ENCODE measurements at places on chromosomes 5 and 9.

GRCh38 chr9:131590907-131591844 lies 45.9 kb downstream of the PRRT1B start:
- peak; percentile 48 for DNase-seq

DNA sequence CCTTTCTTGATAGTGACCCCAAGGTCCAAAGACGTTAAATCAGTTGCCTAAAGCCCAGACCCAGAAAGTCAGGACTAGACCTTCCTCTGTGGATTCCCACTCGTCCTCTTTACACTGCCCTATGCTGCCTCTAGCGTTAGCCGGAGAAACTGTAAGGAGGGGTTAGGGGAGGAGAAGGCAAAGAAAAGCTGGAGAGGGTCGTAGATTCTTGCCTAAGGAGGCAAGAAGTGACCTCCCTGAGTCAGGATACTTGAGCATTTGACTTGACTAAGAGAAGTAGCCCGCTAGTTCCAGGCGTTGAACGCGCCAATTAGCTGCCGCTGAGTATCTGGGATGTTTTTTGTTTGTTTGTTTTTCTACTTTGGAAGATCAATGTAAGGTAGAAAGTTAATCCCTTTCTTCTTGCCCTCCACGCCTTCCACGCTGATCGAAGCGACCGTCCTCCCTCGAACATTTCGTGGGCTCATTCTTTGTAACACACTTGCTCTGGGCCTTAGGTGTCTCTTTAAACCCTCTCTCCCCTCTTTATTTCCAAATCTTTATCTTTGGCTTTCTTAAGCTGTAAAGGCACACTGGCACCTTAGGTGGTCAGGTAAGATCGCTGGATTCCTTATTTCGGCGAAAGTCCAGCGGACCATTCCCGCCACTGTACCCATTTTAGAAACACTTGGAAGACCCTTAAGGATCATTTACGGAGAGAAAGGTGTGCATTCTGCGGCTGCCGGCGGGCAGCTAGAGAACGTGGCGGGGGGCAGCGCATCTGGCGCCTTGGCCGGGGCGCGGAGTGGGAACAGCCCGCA lies 5.1 kb upstream of the RGMB start:
- no peak for DNase-seq

DNA sequence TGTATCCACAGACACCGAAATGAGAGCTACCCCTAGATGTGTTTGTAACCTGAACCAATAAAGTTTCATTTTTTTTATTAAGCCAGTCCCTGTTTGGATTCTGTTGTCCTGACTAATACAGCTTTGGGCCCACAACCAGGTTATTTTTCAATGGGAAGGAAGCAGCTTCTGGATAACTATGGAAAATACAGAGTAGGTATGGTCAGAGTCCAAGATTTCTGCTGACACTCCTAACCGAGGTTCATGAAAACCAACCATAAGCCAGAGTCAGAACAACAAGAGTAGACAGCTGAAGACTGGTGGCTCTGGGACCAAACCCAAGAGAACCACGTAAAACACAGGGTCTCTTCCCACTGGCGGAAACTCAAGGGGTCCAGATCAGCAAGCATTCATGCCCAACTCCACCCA lies 10.8 kb downstream of the KLF9 start:
- DNase-seq: no peak

DNA sequence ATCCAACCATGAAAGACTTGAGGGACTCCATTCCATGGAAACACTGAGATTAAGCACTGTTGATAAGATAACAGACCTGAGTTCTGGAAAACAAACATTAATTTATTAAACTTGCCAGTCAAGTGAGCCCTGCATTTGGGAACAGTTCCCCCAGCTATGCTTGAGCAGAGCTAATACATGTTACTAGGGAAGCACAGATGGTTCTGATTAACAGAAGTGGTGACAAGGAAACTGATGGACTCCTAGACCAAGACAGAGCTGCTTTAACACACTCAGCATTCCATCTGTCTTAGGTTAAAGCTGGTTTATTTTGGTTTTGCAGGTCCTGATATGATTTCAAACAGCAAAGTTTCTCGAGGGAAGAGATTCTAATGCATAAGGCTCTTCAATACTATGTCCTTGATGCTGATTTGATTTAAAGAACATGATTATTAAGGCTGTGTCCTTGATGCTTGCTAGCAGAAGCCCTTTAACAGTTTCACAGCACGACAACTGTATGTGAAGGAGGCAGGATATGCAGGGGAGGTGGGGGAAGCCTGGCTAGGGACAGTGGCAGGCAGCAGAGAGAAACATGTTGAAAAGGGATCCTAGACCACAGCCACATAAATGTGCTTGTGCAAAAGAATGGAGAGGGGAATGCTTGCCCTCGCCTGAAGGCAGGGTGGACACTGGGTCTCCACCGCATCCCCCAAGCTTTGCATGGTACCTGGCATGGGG lies 66.2 kb downstream of the ACTBL2 start:
- peak; percentile 91 for DNase-seq

- no peak for DNase-seq
Measured at GRCh38 chr9:128552744-128553440, 505 bp downstream of the SPTAN1 start.

GRCh38 chr5:124708086-124708485 lies 38.4 kb downstream of the ZNF608 start:
- no peak for DNase-seq

GRCh38 chr5:2525351-2525750 lies 226.1 kb downstream of the IRX2 start:
- DNase-seq: no peak

GRCh38 chr5:147887026-147887627 lies 8.6 kb downstream of the SCGB3A2 start:
- DNase-seq: no peak

DNA sequence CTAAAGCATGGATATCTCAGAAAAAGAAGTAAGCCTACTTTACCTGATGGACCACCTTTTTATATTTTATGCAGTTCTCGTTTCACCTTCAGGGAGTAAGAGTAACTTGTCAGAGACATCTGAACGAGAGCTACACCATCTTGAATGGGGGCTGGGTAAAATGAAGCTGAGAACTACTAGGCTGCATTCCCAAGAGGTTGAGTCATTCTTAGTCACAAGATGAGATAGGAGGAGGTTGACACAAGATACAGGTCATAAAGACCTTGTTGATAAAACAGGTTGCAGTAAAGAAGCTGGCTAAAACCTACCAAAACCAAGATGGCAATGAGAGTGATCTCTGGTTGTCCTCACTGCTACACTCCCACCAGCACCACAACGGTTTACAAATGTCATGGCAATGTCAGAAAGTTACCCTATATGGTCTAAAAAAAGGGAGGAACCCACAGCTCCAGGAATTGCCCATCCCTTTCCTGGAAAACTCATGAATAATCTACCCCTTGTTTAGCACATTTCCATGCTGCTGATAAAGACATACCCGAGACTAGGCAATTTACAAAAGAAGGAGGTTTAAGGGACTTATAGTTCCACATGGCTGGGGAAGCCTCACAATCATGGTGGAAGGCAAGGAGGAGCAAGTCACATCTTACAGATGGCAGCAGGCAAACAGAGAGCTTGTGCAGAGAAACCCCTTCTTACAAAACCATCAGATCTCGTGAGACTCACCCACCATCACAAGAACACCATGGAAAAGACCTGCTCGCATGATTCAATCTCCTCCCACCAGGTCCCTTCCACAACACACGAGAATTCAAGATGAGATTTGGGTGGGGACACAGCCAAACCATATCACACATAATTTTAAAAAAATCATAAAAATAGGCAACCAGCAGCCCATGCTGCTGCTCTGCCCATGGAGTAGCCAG lies 62.5 kb downstream of the GIN1 start:
- no peak for DNase-seq

DNA sequence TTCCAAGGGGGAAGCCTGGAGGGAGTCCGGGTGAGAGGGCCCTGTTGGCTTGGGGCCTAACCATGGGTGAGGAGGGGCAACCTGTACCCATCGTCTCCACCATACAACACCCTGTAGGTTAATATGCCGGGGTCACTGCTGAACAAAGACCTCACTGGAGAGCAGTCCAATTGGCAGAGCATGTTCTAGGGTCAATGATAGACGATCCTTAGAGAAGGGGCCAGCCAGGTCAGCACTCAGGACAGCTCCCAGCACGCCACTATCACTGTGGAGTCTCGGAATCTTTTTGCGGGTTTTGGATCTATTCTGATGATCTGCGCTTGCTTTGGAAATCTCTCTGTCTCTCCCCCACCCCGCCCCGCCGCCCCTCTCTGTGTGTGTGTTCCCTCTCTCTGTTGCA lies 218.4 kb upstream of the MVB12B start:
- no peak for DNase-seq

DNA sequence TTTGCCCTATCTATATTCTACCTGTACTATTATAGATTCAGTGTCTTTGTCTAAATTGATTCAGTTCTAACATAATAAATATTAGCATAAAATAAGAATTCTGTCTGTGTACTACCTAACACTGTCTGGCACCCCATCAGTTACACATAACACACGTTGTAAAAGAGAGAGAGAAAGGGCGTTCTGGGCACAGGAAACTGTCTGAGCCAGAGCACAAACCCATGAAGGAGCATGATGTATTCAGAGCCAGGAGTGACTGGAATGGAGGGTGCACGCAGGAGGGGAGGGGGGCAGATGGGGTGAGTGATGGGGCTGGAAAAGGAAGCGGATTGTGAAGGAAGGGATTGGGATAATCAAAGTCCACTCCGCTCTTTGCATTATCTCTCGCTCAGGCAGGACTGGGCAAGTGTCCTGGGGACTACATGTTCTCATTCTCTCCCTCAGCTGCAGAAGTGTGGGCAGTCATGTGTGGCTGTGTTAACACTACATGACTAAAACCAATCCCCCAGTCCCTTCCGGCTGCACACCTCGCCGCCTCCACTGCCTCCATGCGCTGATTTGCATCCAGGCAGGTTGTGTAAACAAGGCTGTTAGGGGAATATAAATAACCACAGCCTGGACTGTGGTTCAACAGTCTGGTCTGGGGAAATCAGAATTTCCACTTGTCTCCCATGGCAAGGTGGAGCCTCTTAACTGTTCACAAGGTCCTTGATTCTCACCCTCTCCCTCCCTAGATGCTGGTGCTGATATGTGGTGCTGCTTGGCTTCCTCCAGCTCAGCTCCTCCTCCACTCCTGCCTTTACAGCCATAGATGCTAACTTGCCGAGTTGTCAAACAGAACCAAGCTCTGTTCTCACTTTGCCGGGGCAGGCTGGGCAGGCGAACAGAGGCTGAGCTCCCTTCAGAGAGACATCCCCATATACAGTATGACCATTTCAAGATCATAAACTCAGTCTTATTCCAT lies 367.5 kb upstream of the BRINP1 start:
- no peak for DNase-seq

- peak; percentile 52 for DNase-seq
Measured at GRCh38 chr9:6757132-6757455, 679 bp upstream of the KDM4C start.

Data from HFF-Myc (cell line).